ENCODE measurements at places on chromosomes 1 and 21. TPM values are rescaled to one million over a fixed set of nuclear protein-coding genes. Genes with fewer than 3 reads are reported as not detected.

- no peak overlapping the region for H3K27ac ChIP-seq
- H3K4me3 ChIP-seq = no peak overlapping the region
- no peak for DNase-seq
- peaks cover 12% of the 10 kb centered on the region for H3K4me1 ChIP-seq
- H3K27me3 ChIP-seq = peaks cover 17% of the 10 kb centered on the region
- H3K36me3 ChIP-seq = no peaks in the 10 kb centered on the region
Measured at GRCh38 chr1:39165049-39165448, 39.4 kb upstream of the MACF1 start.

DNA sequence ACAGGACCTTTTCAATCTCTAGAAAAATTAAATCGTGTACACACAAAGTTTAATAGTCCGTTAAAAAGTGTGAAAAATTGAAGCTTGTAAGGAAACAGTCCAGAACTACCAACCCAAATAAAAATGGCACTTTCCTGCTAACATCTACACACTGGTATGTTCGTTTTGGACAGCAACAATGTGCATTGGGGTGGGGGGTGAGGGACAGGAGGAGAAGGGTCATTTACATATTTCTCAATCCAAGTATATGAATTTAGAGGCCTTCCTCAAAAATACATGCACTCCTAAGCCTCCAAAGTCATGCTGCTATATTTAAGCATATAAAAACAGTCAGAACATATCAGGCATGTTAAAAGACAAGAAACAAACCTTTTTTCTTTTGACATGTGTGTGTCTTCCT lies 2.5 kb downstream of the PPP1R15B start:
- H3K27me3 ChIP-seq = no peaks in the 10 kb centered on the region
- peaks cover 13% of the 10 kb centered on the region for H3K4me1 ChIP-seq
- peak overlapping the region; percentile 98 for H3K4me3 ChIP-seq
- no peak for DNase-seq
- peaks cover 70% of the 10 kb centered on the region for H3K36me3 ChIP-seq
- H3K27ac ChIP-seq = peak overlapping the region; percentile 12

DNA sequence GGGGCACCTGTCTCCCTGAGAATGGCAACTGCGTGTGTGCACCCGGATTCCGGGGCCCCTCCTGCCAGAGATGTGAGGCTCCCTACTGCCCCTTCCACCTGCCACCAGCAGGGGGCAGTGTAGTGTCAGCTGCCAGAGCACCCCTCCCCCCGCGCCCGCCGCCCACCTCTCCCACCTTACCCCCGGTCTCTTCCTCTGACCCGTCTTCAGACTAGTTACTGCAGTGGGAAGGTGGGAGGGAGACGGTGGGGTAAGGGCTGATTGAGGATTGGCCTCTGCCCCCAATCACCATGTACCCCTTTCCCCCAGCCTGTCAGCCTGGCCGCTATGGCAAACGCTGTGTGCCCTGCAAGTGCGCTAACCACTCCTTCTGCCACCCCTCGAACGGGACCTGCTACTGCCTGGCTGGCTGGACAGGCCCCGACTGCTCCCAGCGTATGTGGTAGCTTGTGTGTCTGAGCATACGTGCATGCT lies 10.1 kb upstream of the LRRC71 start:
- H3K4me1 ChIP-seq = peaks cover 8% of the 10 kb centered on the region
- peaks cover 8% of the 10 kb centered on the region for H3K27me3 ChIP-seq
- peak; percentile 51 for DNase-seq
- no peak overlapping the region for H3K4me3 ChIP-seq
- no peaks in the 10 kb centered on the region for H3K36me3 ChIP-seq

GRCh38 chr1:52164604-52165003 lies 22.7 kb downstream of the ZFYVE9 start:
- H3K4me1 ChIP-seq = no peaks in the 10 kb centered on the region
- no peak overlapping the region for H3K4me3 ChIP-seq
- H3K27me3 ChIP-seq = peaks cover 5% of the 10 kb centered on the region
- no peaks in the 10 kb centered on the region for H3K36me3 ChIP-seq
- no peak overlapping the region for H3K27ac ChIP-seq
- DNase-seq = no peak

GRCh38 chr1:16168622-16169360 lies 12.9 kb upstream of the EPHA2 start:
- H3K4me3 ChIP-seq = peak overlapping the region; percentile 43
- H3K36me3 ChIP-seq = no peaks in the 10 kb centered on the region
- DNase-seq = no peak
- H3K27ac ChIP-seq = no peak overlapping the region
- peaks cover 35% of the 10 kb centered on the region for H3K27me3 ChIP-seq

DNA sequence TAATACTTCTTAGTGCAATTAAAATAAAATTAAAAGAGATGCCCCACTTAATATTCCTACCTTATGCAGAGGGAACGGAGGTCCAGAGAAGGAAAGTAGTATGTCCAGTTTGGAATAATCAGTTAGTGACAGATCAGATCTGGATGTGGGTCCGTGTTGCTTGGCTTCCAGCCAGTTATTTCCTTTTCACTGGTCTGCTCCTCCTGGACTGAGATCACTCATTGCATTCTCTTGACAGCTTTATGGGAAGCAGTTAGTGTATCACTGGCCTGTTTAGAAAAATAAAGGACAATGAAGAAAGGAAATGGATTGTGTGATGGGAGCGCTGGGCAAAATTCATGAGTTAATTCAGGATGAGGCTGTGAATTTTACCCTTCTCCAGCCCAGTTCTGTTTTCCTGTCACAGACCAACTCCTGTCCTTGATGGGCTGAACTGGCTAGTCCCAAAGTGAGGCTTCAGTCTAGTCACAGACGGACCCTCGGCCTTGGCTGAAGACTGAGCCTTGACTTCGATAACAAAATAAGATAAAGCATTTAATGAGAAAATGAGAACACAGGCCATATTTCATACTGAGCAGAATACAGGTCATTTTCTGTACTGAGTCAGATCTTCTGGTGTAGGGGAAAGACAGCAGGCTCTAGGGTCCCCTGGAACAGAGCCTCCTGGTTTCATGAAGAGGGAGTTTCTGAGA lies 85.2 kb upstream of the TRABD2B start:
- H3K36me3 ChIP-seq = no peaks in the 10 kb centered on the region
- H3K4me3 ChIP-seq = no peak overlapping the region
- H3K27ac ChIP-seq = no peak overlapping the region
- DNase-seq = no peak

- H3K4me3 ChIP-seq = no peak overlapping the region
- peaks cover 2% of the 10 kb centered on the region for H3K4me1 ChIP-seq
- H3K27me3 ChIP-seq = peaks cover 20% of the 10 kb centered on the region
- no peak overlapping the region for H3K27ac ChIP-seq
- no peaks in the 10 kb centered on the region for H3K36me3 ChIP-seq
Measured at GRCh38 chr1:42385283-42385682, 4.7 kb downstream of the RIMKLA start.

WDR64 gene
- total RNA-seq = not detected

- H3K36me3 ChIP-seq = peaks cover 9% of the 10 kb centered on the region
- no peaks in the 10 kb centered on the region for H3K27me3 ChIP-seq
- peak overlapping the region; percentile 47 for H3K27ac ChIP-seq
Measured at GRCh38 chr1:150387200-150387599, 23.3 kb downstream of the RPRD2 start.

Data from activated T-helper 2 cell treated with anti-CD3 and anti-CD28 coated beads, Interferon-gamma antibody, Interleukin-2, Interleukin-4, amounts not matched to agents 10 μg/mL and 5 μg/mL and 100 μg/mL, durations not matched to agents 14 hours and 24 hours and 36 hours (primary cell).